ENCODE measurements at places on chromosomes 5 and 9. TPM values are rescaled to one million over a fixed set of nuclear protein-coding genes. Genes with fewer than 3 reads are reported as not detected.

GRCh38 chr9:71733176-71733575, 35.1 kb downstream of the CEMIP2 start:
- no peak for DNase-seq

DNA sequence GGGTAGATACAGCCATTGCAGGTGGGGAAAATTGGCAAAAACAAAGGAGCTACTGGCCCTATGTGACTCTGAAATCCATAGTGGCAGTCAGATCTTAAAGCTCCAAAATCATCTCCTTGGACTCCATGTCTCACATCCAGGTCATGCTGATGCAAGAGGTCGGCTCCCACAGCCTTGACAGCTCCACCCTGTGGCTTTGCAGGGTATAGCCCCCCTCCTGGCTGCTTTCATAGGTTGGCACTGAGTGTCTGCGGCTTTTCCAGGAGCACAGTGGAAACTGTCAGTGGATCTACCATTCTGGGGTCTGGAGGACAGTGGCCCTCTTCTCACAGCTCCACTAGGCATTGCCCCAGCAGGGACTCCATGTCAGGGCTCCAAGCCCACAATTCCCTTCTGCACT, 1190.1 kb downstream of the CDH12 start:
- no peak for DNase-seq

DNA sequence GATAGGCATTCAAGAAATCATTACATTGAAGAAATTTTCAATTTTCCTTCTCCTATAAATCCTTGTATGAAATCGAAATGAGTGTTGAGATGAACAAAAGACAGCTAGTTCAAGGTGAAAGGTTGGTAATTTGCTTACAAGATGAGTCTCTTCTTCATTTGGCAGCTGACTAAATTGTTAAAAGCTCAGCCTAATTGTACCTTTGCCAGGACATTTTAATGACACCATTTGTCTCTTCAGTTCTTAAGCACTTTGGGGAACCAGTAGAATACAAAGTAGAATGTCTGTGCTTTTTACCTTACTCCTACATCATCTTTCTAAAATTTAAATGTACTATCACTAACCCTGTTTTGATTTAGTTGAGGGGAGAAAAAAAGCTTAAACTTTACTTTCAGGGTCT, 59.4 kb downstream of the GRAMD2B start:
- no peak for DNase-seq

GRCh38 chr5:113615708-113616107, 102.2 kb downstream of the YTHDC2 start:
- DNase-seq = no peak

C5orf58 gene
- 0.59 TPM for polyA plus RNA-seq

- DNase-seq = no peak
Observed at GRCh38 chr5:14356305-14356704, 213.2 kb downstream of the TRIO start.

GABRA6 gene
- polyA plus RNA-seq = not detected

GRCh38 chr5:148230240-148230639, 8.1 kb upstream of the MARCOL start:
- no peak for DNase-seq

- DNase-seq = no peak
Observed at GRCh38 chr5:14416621-14417275, 164.8 kb upstream of the OTULINL start.

TNFSF8 gene
- 0.53 TPM for polyA plus RNA-seq

- no peak for DNase-seq
Observed at GRCh38 chr9:20570756-20571155, 51.5 kb downstream of the MLLT3 start.

RNF183 gene
- not detected for polyA plus RNA-seq

C7 gene
- polyA plus RNA-seq = 1.6 TPM

- no peak for DNase-seq
Observed at GRCh38 chr5:74864823-74865222, 1.4 kb downstream of the FAM169A start.

UHRF2 gene
- polyA plus RNA-seq = 33.0 TPM

- no peak for DNase-seq
Observed at GRCh38 chr9:125586172-125586511, 120.9 kb downstream of the MAPKAP1 start.

NME5 gene
- 0.85 TPM for polyA plus RNA-seq

GRCh38 chr9:91711755-91712601, 238.1 kb downstream of the ROR2 start:
- no peak for DNase-seq

DNA sequence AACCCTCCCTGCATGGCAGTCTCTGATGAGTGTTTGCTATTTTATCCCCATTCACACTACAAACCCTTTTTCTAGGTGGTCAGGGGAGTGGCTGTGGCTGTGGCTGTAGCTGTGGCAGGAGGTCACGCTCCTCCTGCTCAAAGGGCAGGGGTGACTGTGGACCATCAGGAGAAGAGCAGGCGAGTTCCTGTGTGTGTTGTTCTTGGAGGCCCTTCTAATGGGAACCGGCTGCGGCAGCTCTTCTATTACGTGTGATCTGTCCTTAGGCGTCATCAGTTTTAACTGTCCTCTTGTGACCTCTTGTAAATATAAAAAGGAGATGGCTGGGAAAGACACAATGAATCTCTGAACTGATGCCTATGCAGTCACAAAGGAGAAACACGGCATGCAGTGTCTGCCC, 65.1 kb downstream of the ANKH start:
- DNase-seq = no peak

DNA sequence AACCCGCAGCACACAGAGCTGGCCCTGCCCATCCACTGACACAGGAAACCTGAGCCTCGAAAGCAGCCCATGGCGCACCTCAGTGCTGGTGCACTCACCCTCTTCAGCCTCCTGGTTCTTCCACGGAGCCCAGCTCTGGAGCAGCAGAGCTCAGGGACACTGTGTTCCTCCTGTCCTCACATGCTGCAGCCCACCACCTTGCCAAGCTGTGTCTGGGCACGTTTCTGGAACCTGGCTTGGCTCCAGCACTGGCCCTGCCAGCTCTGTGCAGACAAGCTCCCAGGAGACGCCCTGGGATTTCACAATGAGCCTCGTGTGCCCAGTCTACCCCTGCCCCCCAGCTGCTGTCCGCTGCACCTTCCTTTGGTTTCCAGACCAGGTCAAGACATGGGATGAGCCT, 119.5 kb downstream of the SYK start:
- no peak for DNase-seq

GRCh38 chr5:75199946-75200345, 36.7 kb downstream of the ANKRD31 start:
- DNase-seq = no peak

PCDHGB2 gene
- polyA plus RNA-seq = 1.7 TPM

DNA sequence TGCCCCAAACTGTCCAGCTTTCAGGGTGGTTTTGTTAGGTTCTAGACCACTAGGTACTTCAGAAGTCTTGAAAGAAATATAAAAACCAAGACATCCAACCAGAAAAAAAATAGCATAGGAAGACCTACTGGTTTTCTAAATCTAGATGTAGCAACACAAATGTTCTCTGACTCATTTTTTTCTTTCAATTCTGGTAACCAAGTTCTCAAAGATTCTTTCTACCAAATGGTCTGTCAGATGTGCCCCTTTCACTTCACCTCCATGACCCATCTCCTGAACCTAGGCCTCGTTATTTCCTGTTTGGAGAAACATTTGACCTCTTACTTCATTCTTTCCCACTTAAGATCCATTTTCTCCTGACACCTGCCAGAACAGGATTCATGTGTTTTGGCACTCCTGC, 355.3 kb downstream of the KIAA0825 start:
- no peak for DNase-seq

DNA sequence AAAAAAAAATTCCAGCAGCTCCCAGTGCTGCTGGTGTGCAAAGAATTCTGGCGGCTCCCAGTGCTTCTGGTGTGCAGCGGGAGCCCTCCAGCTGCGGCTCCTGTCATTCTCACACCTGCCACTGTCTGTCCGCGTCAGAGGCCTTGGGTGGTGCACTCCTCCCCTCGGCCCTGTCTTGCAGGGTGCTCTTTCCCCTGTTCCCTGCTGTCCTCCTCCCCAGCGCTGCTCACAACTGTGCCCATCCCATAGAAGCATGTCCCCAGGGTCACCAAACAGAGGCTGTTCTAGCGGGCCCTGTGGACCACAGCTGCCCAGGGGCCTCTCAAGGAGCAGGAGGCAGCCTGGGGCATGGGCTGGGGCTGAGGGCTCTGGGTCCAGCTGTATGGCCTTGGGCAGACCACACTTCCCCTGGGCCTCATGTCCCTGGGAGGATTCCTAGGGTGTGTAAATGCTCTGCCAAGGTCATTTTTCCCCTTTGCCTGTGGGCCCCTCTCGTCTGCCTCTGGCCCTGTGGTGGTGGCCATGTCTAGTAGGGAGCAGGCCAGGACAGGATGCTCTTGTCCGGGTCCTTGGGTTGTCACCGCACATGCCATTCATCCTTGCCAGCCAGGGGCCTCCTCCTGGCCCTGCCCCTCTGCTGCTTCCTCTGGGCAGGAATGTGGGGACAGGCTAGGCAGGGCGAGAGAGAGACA, 68.2 kb downstream of the PHF2 start:
- no peak for DNase-seq

PKD2L2 gene
- 0.83 TPM for polyA plus RNA-seq

DNA sequence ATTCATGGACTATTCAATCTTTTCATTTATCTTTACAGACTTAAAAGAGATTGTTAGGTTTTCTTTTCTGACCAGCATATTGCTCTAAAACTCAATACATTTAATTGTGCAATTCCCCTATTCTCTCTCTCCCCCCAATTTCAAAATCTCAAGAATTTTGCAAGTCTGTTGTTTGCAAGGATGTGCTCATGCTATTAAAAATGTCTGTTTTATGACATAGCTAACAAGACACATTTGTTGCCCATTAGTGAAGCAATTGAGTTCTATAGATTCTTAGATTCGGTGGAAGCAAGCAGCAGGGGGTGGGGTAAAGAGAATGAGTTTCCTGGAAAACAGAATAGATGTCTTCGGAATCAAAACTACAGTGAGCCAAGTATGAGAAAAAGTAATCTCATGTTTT, 8.5 kb upstream of the CSNK1A1 start:
- no peak for DNase-seq

Measured in forelimb muscle (tissue), 1 donor.